ENCODE measurements at places on chromosomes 7 and 10. TPM values are rescaled to one million over a fixed set of nuclear protein-coding genes. Genes with fewer than 3 reads are reported as not detected.
A peak's percentile ranks its signal among the peaks of the same experiment; 100 is the strongest.

- H3K27ac ChIP-seq: no peak overlapping the region
- no peaks in the 10 kb centered on the region for H3K4me1 ChIP-seq
- H3K36me3 ChIP-seq: no peaks in the 10 kb centered on the region
- no peak overlapping the region for H3K4me3 ChIP-seq
- DNase-seq: peak; percentile 70
These were observed 12.6 kb downstream of the KLLN start for GRCh38 chr10:87850742-87851205.

AGAP9 gene
- total RNA-seq: 2.5 TPM

OR2A7 gene
- total RNA-seq: not detected

- H3K4me3 ChIP-seq: no peak overlapping the region
- no peaks in the 10 kb centered on the region for H3K36me3 ChIP-seq
- H3K27me3 ChIP-seq: no peaks in the 10 kb centered on the region
- no peak overlapping the region for H3K27ac ChIP-seq
- DNase-seq: no peak
These were observed 105.1 kb upstream of the GPR26 start for GRCh38 chr10:123561141-123561440.

DNA sequence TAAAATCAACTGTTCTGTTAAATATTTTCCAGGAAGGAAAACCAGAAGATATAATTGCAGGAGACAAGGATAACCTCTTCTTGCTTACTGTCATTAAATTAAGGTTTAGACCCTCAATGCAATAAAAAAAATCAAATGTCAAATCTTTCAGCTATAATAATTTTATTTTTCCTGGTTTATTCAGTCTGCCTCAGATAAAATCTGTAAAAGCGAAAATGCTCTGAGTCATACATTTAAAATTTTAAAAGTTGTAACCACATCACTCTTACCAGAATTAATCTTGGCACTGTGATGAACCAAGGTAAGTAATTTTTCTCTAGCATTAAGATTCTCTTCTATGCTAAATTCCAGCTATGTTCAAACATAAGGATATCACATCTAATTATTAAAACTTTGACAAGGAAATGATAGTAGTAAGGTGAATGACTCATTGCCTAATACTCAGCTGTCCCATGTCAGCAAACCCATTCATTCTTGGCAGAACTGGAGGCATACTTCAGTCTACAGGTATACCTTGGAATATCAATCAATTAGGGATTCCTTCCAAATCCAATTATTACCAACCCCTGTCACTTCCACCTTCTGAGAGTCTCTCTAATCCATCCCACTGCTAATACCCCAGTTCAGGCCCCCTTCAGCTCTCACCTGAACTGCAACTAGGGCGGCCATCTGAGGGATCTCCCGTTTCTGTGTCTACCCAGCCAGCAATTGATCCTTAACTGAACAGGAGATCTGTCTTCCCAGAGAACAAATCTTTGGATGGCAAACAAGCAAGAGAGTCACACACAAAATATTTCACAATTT, 434.1 kb downstream of the GRM8 start:
- no peaks in the 10 kb centered on the region for H3K36me3 ChIP-seq
- no peak for DNase-seq
- H3K27me3 ChIP-seq: no peaks in the 10 kb centered on the region

DNA sequence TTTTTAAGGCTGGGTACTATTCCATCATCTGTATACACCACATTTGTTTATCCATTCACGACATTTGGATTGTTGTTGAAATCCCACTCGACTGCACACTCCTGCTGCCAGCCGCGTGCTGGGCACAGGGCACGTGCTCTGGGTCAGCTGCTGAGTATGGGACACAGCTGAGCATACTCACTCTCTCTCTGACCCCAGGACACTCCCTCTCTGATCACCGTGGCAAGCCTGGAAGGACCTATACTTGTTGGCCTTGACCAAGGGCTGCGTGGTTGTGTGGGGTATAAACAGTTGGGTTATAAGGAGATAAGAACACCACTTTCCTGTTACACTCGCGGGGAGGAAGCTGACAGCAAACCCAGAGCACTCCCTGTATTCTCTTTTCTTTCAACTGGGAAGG, 153.0 kb upstream of the RHEB start:
- H3K27me3 ChIP-seq: no peaks in the 10 kb centered on the region
- H3K27ac ChIP-seq: no peak overlapping the region
- H3K4me3 ChIP-seq: no peak overlapping the region
- H3K4me1 ChIP-seq: peaks cover 3% of the 10 kb centered on the region

NME8 gene
- not detected for total RNA-seq

DNA sequence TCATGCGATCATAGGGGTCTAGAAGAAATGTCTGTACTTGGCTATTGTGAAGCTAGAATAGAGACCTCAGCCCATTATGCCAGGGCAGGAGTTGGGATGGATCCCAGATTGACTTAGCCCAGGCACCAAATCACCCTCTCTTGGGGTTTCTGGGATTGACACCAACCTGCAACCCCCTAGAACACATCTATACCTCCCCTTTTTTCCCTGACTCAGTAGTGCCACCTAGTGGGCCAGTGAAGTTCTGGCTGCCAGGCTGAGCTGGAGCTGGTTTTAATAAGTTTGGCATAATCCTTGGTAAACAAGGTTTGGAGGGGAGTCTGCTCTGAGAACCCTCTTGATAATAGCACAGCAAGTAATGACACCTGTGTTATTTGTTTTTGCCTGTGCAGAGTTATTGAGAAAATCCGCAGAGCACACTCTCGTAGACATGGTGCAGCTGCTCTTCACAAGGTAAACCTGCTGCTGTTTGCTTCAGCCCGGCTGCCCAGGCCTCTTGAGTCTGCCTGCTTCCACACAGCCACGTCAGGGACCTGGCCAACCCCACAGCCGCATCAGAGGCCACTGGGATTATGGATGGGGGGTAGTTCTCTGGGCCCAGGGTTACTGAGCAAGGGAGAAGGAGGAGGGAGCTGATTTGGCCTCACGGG, 43.3 kb upstream of the NFKB2 start:
- H3K4me3 ChIP-seq: no peak overlapping the region
- peaks cover 41% of the 10 kb centered on the region for H3K36me3 ChIP-seq
- peak; percentile 54 for DNase-seq
- no peak overlapping the region for H3K27ac ChIP-seq
- no peaks in the 10 kb centered on the region for H3K4me1 ChIP-seq

DNA sequence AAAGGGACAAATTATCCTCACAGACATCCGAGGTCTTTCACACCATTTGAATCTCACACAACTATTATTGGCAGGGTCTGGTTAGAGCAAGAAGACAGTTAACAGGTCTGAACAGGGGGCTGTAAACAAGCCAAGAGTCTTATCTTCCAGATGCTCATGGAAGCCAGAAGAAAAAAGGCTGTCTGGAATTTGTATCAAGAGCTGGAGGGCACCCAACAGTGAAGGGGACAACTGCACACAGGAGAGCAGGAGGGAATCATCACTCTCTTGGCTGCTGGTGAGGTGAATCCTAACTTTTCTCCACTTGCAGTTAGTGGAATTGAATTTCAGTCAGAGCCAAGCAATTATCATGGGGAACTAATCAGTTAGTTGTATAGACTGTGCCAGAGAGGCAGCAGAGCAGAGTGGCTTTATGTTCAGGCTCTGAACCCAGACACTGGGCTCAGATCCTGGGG, 880.2 kb upstream of the AUTS2 start:
- no peaks in the 10 kb centered on the region for H3K4me1 ChIP-seq
- H3K27ac ChIP-seq: no peak overlapping the region

NKX1-2 gene
- total RNA-seq: not detected

DNA sequence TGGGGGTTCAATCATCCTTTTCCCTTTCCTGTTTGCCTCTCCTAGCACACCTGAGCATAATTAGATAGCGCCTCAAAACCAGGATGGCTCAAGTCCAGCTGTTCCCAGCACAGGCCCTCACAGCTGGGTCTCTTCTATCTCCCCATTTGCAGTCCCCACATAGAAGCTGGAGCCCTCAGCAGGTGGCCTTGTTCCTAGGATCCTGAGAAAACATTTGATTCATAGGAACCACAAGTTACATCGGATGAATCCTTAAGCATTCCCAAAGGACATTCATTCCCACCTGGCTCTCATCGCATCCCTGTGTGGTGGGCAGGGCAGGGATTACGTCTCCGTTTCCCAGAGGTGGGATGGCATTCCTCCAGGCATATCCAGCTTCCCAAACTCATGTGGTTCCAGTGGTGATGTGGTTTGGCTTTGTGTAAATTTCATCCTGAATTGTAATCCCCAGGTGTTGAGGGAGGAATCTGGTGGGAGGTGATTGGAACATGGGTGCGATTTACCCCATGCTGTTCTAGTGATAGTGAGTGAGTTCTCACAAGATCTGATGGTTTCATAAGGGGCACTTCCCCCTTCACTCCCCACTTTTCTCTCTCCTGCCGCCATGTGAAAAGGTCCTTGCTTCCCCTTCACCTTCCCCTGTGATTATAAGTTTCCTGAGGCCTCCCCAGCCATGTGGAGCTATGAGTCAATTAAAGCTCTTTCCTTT, 49.8 kb upstream of the LEP start:
- H3K27me3 ChIP-seq: peaks cover 57% of the 10 kb centered on the region
- no peak overlapping the region for H3K4me3 ChIP-seq
- H3K27ac ChIP-seq: no peak overlapping the region
- H3K4me1 ChIP-seq: no peaks in the 10 kb centered on the region
- H3K36me3 ChIP-seq: no peaks in the 10 kb centered on the region
- no peak for DNase-seq

CPN1 gene
- not detected for total RNA-seq

LIPF gene
- total RNA-seq: not detected

GRCh38 chr10:7475939-7476338, 65.1 kb upstream of the SFMBT2 start:
- DNase-seq: no peak
- H3K27me3 ChIP-seq: no peaks in the 10 kb centered on the region
- H3K36me3 ChIP-seq: no peaks in the 10 kb centered on the region
- no peak overlapping the region for H3K27ac ChIP-seq
- H3K4me1 ChIP-seq: no peaks in the 10 kb centered on the region
- no peak overlapping the region for H3K4me3 ChIP-seq

DNA sequence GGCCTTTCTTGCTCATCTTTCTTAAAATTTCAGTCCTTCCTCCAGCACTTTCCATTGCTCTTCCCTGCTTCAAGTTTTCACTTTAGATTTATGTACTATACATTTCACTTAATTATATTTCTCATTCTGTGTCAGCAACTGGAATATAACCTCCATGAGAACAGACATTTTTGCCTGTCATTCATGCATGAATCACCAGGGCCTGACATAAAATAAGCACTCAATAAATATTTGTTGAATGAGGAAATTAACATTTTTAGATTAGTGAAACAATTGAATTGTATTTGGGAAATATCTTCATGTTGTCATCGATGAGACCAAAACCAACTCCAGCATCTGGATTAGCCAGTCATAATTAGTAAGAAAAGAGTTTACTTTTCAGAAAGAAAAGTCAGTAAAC, 6.1 kb downstream of the SAMD9L start:
- no peak for DNase-seq
- H3K4me1 ChIP-seq: no peaks in the 10 kb centered on the region
- no peak overlapping the region for H3K4me3 ChIP-seq
- no peaks in the 10 kb centered on the region for H3K27me3 ChIP-seq
- no peak overlapping the region for H3K27ac ChIP-seq
- peaks cover 1% of the 10 kb centered on the region for H3K36me3 ChIP-seq

- H3K36me3 ChIP-seq: no peaks in the 10 kb centered on the region
- H3K4me1 ChIP-seq: no peaks in the 10 kb centered on the region
- DNase-seq: no peak
- peaks cover 51% of the 10 kb centered on the region for H3K27me3 ChIP-seq
These were observed 378 bp downstream of the PIK3AP1 start for GRCh38 chr10:96719850-96720421.

DNA sequence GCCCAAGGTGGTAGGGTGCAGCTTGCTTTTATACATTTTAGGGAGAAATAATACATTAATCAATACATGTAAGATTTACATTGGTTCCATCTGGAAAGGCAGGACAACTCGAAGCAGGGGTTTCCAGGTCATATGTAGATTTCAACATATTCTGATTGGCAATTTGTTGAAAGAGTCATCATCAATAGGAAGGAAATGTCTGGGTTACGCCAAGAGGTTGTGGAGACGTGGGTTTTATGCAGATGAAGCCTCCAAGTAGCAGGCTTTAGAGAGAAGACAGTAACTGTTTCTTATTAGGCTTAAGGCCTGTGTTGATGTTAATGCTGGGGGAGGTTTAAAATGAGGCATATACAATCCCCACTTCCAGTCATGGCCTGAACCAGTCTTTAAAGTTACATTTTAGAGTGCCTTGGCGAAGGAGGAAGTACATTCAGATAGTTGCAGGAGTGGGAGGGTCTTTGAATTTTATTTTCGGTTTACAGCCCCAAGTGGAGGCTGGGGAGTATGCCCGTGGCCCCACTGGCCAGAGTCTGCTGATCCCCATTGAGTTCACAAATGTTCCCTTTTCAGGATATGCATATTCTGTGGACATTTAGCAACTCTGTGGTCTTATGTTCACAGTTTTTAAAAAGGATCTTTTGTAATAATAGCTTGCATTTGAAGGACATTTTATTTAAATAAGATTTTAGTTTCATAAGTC, 166.0 kb upstream of the GDF10 start:
- no peaks in the 10 kb centered on the region for H3K36me3 ChIP-seq
- no peak for DNase-seq
- no peak overlapping the region for H3K4me3 ChIP-seq

GRCh38 chr10:1643161-1643907, 94.0 kb downstream of the ADARB2 start:
- no peak overlapping the region for H3K4me3 ChIP-seq
- H3K27me3 ChIP-seq: no peaks in the 10 kb centered on the region
- no peak for DNase-seq
- no peak overlapping the region for H3K27ac ChIP-seq

- H3K36me3 ChIP-seq: no peaks in the 10 kb centered on the region
- H3K27me3 ChIP-seq: peaks cover 18% of the 10 kb centered on the region
- H3K4me1 ChIP-seq: peaks cover 3% of the 10 kb centered on the region
- no peak overlapping the region for H3K27ac ChIP-seq
- no peak overlapping the region for H3K4me3 ChIP-seq
These were observed 770 bp downstream of the PRXL2A start for GRCh38 chr10:80409121-80409520.

EVX1 gene
- not detected for total RNA-seq

DNA sequence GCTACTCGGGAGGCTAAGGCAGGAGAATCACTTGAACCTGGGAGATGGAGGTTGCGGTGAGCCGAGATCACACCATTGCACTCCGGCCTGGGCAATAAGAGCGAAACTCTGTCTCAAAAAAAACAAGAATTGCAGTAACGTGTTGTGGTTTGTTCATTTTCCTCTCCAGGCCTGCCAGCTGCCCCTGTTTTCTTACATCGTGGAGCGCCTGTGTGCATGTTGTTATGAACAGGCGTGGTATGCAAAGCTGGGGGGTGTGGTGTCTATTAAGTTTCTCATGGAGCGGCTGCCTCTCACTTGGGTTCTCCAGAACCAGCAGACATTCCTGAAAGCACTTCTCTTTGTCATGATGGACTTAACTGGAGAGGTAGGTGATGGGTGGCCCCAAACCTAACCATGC, 52.1 kb downstream of the TRRAP start:
- H3K27ac ChIP-seq: no peak overlapping the region
- DNase-seq: no peak
- no peaks in the 10 kb centered on the region for H3K4me1 ChIP-seq
- no peaks in the 10 kb centered on the region for H3K27me3 ChIP-seq

DNA sequence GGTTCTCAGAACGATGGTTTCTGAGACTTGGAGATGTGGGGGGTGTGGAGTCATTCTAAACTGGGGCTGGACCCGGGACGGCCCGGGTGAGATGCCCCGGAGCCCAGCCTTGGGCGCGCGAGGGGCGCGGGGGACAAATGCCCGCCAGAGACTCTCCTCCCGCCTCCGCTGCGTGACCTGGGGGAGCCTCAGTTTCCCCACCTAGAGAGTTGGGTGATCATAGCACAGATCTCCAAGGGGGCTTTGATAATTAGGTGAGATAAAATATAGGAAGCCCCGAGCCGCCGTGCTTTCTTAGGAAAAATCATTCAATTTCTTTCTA, 658 bp upstream of the FZD8 start:
- no peaks in the 10 kb centered on the region for H3K36me3 ChIP-seq
- DNase-seq: no peak
- H3K4me1 ChIP-seq: peaks cover 7% of the 10 kb centered on the region
- 0 out of 2 replicates have a peak, but pooled peaks cover 2% of the 10 kb centered on the region for H3K27me3 ChIP-seq
- H3K27ac ChIP-seq: no peak overlapping the region

Data from IMR-90 (cell line).